ENCODE measurements at places on chromosomes 2 and 18. TPM values are rescaled to one million over a fixed set of nuclear protein-coding genes. Genes with fewer than 3 reads are reported as not detected.

- DNase-seq, result no peak
Measured at GRCh38 chr2:241310917-241311566, 4.4 kb downstream of the HDLBP start.

GRCh38 chr18:37985126-37985525 lies 419.5 kb upstream of the CELF4 start:
- DNase-seq, result no peak

- DNase-seq, result no peak
Measured at GRCh38 chr2:98747888-98748287, 17.0 kb upstream of the MGAT4A start.

DNA sequence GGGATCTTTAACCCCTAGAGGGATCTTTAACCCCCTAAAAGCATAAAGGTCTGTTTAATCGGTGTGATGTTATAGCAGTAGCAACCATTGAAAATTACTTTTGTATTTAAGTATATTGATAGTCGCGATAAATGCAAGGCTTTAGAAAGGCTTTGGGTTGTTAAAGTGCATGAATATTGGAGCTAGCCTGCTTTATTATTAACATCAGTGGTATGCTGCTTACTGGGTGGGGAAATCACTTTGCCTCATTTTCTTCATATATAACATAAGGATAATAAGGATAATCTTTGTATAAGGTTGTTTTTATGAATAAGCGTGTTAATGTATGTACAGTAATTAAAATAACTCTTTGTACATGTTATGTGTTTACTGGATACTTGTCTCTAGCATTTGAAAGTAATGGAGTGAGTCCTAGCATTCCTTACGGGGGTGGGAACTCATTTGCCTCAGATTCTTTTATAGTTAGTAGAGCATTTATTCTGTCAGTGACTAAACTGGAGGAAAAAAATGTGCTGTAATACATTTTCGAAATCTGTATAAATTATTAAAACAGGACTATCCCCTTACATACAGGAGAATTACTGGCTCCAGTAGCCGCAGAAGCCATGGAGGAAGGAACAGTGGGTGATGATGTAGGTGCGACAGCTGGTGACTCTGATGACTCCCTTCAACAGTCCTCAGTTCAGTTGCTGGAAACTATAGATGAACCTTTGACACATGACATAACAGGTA lies 122.2 kb downstream of the BIRC6 start:
- DNase-seq, result no peak

Gene SLC66A3
- 10.8 TPM for total RNA-seq

Gene SATB2
- total RNA-seq, result 14.5 TPM

DNA sequence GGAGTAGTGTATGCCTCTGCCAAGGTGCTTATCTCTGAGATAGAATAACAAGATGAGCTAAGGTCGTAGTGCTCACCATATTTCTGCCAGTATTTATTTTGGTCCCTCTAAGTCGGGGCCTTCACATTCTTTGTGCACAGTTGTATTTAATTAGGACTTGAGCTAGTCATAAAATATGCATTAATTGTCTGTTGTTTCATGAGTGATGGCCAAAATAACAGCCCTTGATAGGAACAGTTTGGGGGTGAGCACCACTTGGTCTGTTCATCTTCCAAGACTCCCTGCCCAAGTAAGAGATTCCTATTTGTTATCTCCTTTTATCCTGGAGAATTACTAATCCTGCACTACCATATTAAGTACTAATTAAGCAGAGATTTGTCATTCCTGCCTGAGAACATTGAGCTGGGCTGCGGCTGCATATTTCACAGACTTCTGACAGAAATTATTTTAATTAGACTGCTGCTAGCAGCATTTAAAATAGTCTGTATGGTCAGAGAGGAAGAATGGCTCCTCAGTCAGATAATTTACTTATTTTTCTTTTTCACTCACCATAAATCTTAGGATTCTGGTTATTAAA lies 435.1 kb downstream of the MTX2 start:
- DNase-seq, result no peak

DNA sequence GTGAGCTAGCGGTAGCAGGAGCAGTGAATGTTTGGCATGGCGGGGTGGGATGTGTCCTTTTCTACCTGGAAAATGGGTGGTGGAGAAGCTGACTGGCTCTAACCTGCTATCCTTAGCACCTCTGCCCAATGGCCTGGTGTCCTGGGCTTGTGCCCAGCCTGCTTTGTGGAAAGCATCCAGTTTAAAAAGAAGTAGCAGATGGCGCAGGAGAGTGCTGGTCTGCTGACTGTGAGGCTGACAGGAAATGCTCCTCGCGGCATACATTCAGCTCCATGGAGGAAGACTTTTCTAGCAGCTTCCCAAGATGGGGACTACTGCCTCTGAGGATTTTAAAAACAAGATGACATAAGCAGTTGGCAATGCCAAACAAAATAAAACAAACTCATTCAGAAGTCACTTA lies 56.2 kb upstream of the LYPD6B start:
- DNase-seq, result no peak

All from HT1080 (cell line).